ENCODE measurements at places on chromosomes 6 and 20.

GRCh38 chr6:137958811-137959565 is 91.9 kb downstream of the TNFAIP3 start:
- no peak for DNase-seq

- DNase-seq = no peak
Observed at GRCh38 chr6:51805517-51805916, 281.9 kb downstream of the PKHD1 start.

DNA sequence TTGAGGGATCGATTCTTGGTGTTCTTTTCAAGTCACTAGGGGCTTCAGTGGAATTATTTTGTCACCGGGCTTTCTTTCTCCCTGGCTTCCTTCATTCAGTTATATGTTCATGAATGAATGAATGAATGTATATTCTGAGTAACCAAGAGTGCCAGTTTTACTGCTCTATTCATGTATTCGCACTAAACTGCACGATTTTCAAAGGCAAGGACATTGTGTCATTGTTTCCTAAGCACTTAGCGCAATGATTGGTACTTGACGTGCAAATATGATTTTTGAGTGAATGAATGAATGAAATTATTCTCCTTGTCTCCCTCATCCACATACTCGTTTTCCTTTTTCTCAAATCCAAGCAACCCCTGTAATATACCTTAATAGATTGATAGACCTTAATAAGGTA is 822 bp downstream of the AFG1L start:
- no peak for DNase-seq

DNA sequence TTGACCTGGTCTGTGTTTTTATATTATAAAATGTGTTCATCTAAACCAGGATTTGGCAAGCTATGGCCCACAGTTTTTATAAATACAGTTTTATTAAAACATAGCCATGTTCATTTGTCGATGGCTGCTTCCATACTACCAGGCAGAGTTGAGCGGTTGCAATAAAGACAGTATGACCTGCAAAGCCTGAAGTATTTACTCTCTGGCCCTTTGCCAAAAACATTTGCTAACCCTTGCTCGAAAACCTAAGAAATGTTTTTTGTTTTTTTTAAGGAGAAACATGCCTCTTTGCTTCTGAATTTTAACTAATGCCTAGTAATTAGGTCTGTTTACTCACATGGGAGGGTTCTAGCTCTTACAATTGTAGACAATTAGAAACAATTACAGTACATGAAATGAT is 67.4 kb upstream of the SMIM28 start:
- DNase-seq = no peak

GRCh38 chr6:166435574-166435973 is 52.8 kb upstream of the MPC1 start:
- no peak for DNase-seq

DNA sequence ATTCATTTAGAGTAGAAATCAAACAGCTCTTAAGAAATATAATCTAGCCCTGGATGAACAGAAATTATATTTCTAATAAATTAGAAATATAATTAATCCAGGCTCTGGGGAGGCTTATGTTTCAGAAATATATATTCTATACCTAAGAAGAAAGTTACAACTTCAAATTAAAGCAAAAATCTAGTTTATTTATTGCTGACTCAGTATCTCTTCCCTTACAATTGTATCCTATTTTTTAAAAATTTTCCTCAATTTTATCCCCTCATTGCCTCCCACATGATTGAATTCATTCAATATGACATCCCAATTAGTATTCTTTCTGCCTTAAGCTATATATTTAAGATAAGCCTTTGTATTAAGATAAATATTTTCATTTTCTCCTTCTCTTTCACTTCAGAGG is 71.4 kb downstream of the HS3ST5 start:
- DNase-seq = no peak

DNA sequence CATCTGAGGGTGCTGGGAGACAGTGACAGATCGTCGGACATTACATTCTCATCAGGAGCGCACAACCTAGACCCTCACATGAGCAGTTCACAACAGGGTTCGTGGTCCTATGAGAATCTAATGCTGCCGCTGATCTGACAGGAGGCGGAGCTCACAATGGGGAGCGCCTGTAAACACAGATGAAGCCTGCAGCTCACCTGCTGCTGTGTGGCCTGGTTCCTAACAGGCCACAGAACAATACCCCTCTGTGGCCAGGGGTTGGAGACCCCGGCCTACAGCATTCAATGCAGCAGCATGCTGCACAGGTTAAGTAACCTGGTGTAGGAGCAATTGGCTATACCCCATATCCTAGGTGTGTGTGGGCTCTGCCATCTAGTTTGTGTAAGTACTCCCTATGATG is 19.5 kb downstream of the ANKRD60 start:
- no peak for DNase-seq

DNA sequence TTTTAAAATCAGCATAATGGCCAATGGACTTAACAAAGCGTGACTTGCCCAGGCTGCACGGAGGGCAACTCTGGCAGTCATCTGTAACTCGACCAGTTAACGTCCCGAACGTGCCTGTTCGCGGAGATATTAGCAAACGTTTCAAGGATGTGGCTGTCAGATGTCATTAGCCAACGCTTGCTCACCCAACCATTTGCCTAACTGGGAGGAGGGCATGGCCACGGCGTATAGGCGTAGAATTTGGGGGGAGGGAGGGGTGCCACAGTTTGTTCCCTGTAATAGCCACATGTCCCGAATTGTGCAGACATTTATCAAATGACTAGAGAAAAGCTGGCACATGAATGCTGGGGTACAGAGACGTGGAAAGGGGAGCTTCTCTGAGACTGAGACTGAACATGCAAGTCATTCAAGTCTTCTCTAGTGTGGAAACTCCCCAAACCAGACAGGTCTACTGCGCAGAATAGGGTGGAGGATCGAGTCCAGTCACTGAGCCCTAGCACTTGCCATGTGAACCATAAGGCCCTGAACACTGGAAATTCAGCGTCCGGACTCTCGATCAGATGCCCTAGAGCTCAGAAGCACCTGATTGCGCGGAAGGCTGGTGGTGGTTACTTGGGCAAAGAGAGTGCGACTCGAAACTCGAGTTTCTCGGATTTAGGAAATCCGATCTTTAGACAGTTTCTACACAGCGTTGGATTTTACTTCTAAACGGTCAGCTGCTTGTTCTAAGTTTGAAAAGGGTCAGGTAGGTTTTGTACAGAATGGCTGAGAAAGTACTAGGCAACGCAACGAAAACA is 32.6 kb downstream of the TFAP2B start:
- no peak for DNase-seq

DNA sequence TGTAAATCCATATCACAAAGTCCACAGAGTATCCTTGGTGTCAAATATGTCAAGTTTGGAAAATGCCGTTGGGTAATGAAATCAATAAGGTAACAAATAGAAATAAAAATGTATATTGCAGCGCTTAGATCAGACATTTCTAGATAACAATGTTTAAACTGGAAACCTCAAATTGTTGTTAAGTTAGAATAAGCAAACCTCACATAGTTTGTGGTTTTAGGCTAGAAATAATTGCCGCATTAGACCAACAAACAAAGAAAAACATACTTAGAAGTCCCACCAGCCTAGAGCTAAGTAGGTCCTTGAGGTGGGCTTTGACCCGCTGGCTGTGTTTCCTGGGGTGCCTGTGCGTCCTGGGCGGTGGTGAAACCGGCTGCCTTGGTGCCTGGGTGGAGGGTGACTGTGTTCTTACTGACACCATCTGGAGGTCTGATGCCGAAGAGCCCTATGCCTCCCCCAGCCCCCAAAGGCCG is 71.4 kb downstream of the DACT2 start:
- no peak for DNase-seq

DNA sequence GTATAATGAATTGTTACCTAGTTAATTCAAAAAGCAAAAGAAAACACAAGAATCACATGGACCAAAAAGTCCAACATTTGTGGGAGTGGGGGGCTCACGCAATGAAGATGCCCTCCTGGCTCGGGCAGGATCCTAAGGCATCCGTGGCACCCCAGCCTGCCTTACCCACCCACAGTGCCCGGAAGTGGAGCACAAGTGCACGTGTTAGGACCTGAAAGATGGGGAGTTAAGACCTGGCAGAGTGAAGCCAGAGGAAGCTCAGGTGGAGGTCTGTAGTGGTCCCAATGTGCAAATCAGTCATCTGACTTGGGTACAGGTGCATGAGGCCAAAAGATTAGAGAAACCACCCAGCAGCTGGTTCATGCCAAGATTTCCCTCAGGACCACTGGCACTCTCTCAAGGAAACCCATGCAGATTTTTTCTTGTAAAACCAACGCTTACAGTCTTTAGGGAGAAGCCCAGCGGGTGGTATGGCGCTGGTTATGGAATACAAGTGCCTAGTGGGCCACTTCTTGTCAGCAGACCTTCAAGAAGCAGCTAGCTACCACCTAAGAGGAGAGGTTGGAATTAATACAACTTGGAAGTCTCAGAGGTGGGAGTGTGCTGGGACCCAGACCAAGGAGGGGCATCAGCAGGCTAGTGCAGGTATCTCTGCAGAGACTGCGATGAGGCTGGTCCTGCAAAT is 42.1 kb downstream of the BFSP1 start:
- no peak for DNase-seq

DNA sequence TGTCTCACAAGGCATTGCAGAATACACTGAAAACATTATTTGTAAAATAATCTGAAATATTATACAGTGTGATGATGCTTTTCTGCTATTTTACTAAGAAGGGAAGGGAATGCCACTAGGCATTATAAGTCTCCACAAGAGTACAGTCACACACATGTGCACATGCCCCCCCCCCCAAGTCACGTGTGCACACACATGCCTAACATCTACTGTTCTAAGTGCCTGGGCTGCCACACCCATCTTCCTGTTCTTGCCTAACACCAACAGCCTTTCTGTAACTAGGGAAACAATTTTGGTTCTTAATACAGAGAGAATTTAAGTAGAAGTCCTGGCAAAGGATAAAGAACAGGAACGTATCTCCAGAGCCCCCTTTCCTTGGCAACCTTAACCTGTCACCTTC is 58.2 kb upstream of the BCLAF1 start:
- no peak for DNase-seq

DNA sequence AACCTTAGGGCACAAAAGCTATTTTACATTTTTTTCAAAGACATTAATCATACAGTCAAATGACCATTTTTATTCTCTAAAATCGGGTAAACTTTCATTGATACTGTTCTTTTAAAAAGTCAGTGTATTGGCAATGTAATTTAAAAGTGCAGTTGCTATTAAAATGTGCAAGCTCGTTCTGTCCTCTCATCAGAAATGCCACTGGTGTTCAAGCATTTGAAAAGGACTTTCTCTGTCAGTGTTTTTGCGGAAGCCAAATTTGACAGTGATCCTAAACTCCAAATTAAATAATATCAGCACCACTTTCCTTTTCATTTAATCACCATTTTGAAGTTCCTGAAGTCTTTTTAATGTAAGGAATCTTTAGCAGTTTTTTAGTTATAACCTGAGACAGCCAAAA is 69.6 kb downstream of the AFG1L start:
- DNase-seq = no peak

Data from stimulated activated CD4-positive, alpha-beta T cell treated with anti-CD3 and anti-CD28 coated beads, Interleukin-15, amount 100 ng/mL, for 1 hour (primary cell).